ENCODE measurements at places on chromosomes 11 and 22. TPM values are rescaled to one million over a fixed set of nuclear protein-coding genes. Genes with fewer than 3 reads are reported as not detected.

Gene MB
- 1.7 TPM for total RNA-seq

Gene CSRP3
- total RNA-seq, result not detected

DNA sequence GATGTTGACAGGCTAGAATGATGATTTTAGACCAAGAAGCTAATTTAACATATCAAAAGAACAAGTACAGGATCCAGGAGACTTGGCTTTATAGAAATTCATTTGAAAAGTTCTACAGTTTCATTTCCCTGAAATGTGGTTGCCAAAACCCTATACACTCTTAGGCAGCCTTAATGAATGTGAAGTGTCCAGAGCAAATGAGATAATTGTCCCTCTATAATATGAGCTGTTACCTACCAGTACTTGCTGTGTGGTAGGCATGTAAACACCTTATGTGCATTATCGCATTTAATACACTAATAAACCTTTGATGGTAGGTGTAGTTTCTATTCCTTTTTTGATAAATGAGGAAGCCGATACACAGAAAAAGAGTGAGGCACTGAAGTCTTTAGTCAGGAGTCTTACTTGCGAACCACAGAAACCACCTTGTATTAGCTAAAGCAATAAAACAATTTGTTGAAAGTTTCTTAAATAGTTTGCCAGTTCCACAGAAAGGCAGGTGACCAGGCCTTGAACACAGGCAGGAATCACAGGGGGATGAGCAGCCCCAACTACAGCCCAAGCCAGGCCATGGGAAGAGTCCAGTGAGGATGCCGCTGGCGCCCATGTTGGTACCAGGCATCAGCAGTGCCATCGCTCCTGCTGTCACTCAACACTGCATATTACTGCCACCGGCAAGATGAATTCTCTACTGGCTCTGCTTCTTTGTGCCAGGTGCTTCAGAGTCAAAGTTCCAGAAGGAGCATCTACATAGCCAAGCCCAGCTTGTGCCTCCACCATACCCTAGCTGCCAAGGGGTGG is 81.7 kb downstream of the SWAP70 start:
- H3K27me3 ChIP-seq, result no peaks in the 10 kb centered on the region
- no peak for DNase-seq
- H3K27ac ChIP-seq, result no peak overlapping the region
- no peaks in the 10 kb centered on the region for H3K4me1 ChIP-seq
- H3K36me3 ChIP-seq, result peaks cover 67% of the 10 kb centered on the region

DNA sequence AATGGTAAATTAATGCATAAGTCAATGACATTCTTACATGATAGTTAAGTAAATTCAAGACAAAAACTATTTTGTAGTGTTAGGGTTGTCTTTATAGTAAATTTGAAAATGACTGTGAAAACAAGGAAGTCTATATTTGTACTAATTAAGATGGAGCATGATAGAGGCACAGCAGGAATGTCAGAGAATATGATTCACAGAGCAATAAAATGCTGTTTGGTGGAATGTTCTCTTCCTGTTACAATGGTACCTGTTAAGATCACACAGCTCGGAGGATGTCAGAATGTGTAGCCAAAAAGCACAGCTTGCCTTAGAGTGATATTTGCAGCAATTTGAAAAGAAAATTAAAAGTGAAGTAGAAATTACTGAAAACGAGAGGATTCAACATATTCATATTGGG is 2339.7 kb upstream of the RAG2 start:
- DNase-seq, result no peak
- no peaks in the 10 kb centered on the region for H3K4me1 ChIP-seq
- H3K4me3 ChIP-seq, result no peak overlapping the region
- no peak overlapping the region for H3K27ac ChIP-seq
- no peaks in the 10 kb centered on the region for H3K36me3 ChIP-seq

GRCh38 chr11:40291329-40291728 is 1168.1 kb downstream of the LRRC4C start:
- H3K27me3 ChIP-seq, result peaks cover 30% of the 10 kb centered on the region
- DNase-seq, result no peak
- H3K4me3 ChIP-seq, result no peak overlapping the region
- H3K4me1 ChIP-seq, result no peaks in the 10 kb centered on the region

Gene LTO1
- 32.2 TPM for total RNA-seq

Gene CASP12
- total RNA-seq, result not detected

Gene CECR2
- 105 TPM for total RNA-seq

Gene TBC1D22A
- total RNA-seq, result 22.5 TPM

- H3K27ac ChIP-seq, result no peak overlapping the region
- H3K4me1 ChIP-seq, result no peaks in the 10 kb centered on the region
- no peaks in the 10 kb centered on the region for H3K36me3 ChIP-seq
- no peak for DNase-seq
- H3K27me3 ChIP-seq, result no peaks in the 10 kb centered on the region
- no peak overlapping the region for H3K4me3 ChIP-seq
These were observed 17.0 kb downstream of the MMP10 start for GRCh38 chr11:102763440-102763839.

- H3K4me1 ChIP-seq, result peaks cover 7% of the 10 kb centered on the region
- H3K27ac ChIP-seq, result peak overlapping the region; percentile 94
- H3K4me3 ChIP-seq, result no peak overlapping the region
These were observed 66.1 kb downstream of the NFAM1 start for GRCh38 chr22:42365942-42366695.

DNA sequence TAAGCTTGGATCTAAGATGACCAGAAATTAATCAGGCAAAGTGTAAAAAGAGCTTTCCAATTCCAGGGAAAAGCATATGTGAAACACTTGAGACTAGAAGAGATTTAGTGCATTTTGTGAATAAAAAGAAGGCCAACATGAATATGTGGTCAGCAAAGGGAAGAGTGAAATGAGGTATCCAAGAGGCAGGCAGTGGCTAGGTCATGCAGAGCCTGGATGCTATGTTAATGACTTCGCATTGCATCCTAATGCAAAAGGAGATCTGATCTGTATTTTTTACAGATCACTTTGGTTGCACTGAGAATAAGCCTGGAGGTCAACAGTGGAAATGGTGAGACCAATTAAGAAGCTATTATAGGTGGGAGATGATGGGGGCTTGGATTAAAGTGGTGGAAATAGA is 641.3 kb upstream of the CCDC90B start:
- no peaks in the 10 kb centered on the region for H3K4me1 ChIP-seq
- H3K36me3 ChIP-seq, result no peaks in the 10 kb centered on the region
- no peak for DNase-seq
- no peaks in the 10 kb centered on the region for H3K27me3 ChIP-seq
- H3K27ac ChIP-seq, result no peak overlapping the region
- no peak overlapping the region for H3K4me3 ChIP-seq

DNA sequence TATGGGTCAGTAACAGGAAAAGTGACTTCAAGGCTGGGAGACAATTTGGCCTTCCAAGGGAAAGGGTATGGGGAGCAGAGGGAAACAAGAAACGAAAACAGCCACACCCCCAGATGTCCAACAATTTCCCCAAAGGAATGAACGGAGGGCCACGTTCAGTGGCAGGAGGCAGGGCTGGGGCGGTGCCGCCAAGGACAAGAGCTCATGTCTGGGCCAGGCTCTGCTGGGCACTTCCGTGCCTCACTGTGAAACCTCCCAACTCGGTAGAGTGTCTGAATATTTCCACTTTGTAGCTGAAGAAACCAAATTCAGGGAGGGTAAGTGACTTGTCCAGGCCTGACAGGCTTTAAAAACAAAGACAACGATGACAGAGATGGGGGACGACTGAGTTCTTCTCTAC is 11.9 kb downstream of the IFT27 start:
- DNase-seq, result no peak
- no peaks in the 10 kb centered on the region for H3K4me1 ChIP-seq
- no peaks in the 10 kb centered on the region for H3K27me3 ChIP-seq
- H3K36me3 ChIP-seq, result peaks cover 6% of the 10 kb centered on the region

Gene TEAD1
- total RNA-seq, result 94.4 TPM

- H3K4me1 ChIP-seq, result peaks cover 6% of the 10 kb centered on the region
- H3K27me3 ChIP-seq, result no peaks in the 10 kb centered on the region
- no peaks in the 10 kb centered on the region for H3K36me3 ChIP-seq
These were observed 14.6 kb upstream of the CELSR1 start for GRCh38 chr22:46551996-46552395.

- H3K4me1 ChIP-seq, result no peaks in the 10 kb centered on the region
- H3K27me3 ChIP-seq, result no peaks in the 10 kb centered on the region
- no peaks in the 10 kb centered on the region for H3K36me3 ChIP-seq
- DNase-seq, result no peak
These were observed at the start of gene OSM for GRCh38 chr22:30266445-30267381. Gene OSM (minus strand): TSS chr22:30266851. CDS start chr22:30266799, 52 bp downstream.

DNA sequence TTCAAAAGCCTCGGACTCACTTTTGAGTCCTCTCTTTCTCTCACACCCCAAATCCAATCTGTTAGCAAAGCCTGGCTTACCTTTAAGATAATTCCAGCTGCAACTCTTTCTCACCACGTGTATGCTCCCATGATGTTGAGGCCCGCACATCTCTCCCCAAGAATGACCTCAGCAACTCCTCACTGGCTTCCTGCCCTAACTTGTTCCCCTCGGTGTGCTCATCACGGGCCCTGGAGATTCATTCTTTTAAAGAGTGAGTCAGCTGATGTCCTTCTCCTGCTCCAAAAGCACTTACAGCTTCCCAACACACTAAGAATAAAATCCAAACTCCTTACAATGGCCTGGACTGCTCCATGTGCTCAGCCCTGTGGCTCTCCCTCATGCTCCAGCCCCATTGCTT is 1041.3 kb downstream of the OPCML start:
- no peaks in the 10 kb centered on the region for H3K36me3 ChIP-seq
- no peak for DNase-seq
- H3K4me1 ChIP-seq, result no peaks in the 10 kb centered on the region
- H3K27ac ChIP-seq, result no peak overlapping the region
- H3K27me3 ChIP-seq, result no peaks in the 10 kb centered on the region

Gene SUSD2
- 0.38 TPM for total RNA-seq

Gene KRTAP5-11
- total RNA-seq, result 5.4 TPM

DNA sequence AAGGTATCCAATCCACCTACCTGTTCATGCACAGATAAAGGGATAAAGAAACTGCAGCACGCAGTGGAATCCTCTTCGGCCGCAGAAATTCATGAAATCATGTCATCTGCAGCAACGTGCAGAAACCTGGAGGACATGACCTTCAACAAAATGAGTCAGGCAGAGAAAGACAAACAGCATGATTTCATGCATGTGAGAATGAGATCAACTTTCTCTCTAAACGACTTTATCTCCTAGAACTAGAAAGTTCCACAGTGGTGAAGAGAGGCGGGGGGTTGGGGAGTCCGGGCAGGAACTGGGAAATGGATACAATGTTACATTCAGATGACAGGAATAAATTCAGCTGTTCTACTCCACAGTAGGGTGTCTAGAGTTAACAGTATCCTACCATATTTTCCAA is 9.9 kb downstream of the RGL4 start:
- no peak overlapping the region for H3K4me3 ChIP-seq
- no peaks in the 10 kb centered on the region for H3K27me3 ChIP-seq
- peaks cover 57% of the 10 kb centered on the region for H3K36me3 ChIP-seq
- DNase-seq, result no peak
- no peak overlapping the region for H3K27ac ChIP-seq

- peak; percentile 14 for DNase-seq
- H3K4me3 ChIP-seq, result no peak overlapping the region
- H3K4me1 ChIP-seq, result peaks cover 8% of the 10 kb centered on the region
- no peaks in the 10 kb centered on the region for H3K27me3 ChIP-seq
These were observed 32.5 kb downstream of the ADORA2A start for GRCh38 chr22:24459911-24460310.

DNA sequence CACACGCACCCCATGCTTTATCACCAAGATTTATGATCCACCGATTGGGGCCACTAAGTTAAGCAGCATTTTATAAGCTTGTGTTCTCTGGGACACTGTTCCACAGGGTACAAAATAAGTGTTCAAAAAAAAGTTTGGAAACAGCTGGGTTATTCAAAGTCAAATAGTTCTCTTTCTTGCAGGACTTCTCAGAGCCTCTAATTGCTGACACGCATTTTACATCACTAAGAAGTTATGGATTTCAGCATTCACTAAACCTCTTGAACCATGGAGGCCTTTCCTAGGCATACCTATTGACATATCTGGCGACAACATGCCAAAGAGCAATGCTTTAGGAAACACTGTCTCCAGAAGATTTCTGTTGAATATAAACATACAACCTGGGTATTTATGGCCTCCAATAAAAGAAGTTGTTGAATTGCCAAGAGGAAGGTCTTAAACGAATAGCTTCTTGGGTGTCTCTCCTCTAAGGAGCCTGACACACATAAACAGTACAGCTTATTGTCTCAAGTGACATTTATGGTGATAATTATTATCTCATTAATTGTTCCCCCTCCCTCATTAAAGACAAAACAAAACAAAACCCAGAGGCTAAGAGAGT is 147.1 kb upstream of the ARHGAP20 start:
- H3K36me3 ChIP-seq, result no peaks in the 10 kb centered on the region
- H3K27ac ChIP-seq, result no peak overlapping the region
- H3K4me1 ChIP-seq, result peaks cover 3% of the 10 kb centered on the region
- peaks cover 45% of the 10 kb centered on the region for H3K27me3 ChIP-seq
- no peak for DNase-seq
- H3K4me3 ChIP-seq, result no peak overlapping the region

Gene NRGN
- total RNA-seq, result 8.9 TPM

Gene SLC22A8
- total RNA-seq, result not detected

GRCh38 chr11:93653571-93653970 is 7.9 kb upstream of the CEP295 start:
- DNase-seq, result no peak
- H3K27me3 ChIP-seq, result peaks cover 10% of the 10 kb centered on the region
- H3K4me1 ChIP-seq, result no peaks in the 10 kb centered on the region
- H3K4me3 ChIP-seq, result no peak overlapping the region
- H3K36me3 ChIP-seq, result no peaks in the 10 kb centered on the region

- no peaks in the 10 kb centered on the region for H3K27me3 ChIP-seq
- no peak overlapping the region for H3K27ac ChIP-seq
- H3K4me1 ChIP-seq, result no peaks in the 10 kb centered on the region
- H3K36me3 ChIP-seq, result peaks cover 26% of the 10 kb centered on the region
- no peak for DNase-seq
These were observed 38.9 kb downstream of the OR10A6 start for GRCh38 chr11:7892059-7892699.

DNA sequence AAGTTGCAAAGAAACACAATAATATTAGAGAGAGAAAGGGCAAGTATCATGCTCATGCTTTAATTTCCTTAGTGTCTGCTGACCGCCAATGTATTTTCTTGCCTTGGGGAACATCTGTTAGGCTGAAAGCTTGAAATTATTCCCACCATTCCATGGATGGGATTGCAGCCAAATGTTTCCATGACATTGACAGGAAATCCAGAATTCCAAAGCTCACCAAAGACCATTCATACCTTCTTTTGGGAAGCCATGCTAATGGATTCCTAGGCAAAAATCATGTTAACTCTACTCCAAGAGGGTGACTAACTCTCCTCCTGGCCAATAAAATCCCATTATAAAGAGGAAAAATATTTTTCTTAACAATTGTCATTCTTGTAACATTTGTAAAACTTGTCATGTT is 661.4 kb upstream of the FAT3 start:
- no peaks in the 10 kb centered on the region for H3K27me3 ChIP-seq
- H3K36me3 ChIP-seq, result no peaks in the 10 kb centered on the region
- H3K4me1 ChIP-seq, result no peaks in the 10 kb centered on the region
- H3K4me3 ChIP-seq, result no peak overlapping the region

GRCh38 chr11:94602430-94603372 is 35.5 kb downstream of the PIWIL4 start:
- no peaks in the 10 kb centered on the region for H3K36me3 ChIP-seq
- H3K27ac ChIP-seq, result no peak overlapping the region
- H3K4me3 ChIP-seq, result no peak overlapping the region
- no peak for DNase-seq
